ENCODE measurements at places on chromosomes 4 and X. TPM values are rescaled to one million over a fixed set of nuclear protein-coding genes. Genes with fewer than 3 reads are reported as not detected.

- no peak for DNase-seq
Measured at GRCh38 chr4:43146198-43146597, 253.7 kb downstream of the GRXCR1 start.

GRCh38 chr4:119675391-119675790 is 46.8 kb upstream of the PDE5A start:
- DNase-seq = no peak

DNA sequence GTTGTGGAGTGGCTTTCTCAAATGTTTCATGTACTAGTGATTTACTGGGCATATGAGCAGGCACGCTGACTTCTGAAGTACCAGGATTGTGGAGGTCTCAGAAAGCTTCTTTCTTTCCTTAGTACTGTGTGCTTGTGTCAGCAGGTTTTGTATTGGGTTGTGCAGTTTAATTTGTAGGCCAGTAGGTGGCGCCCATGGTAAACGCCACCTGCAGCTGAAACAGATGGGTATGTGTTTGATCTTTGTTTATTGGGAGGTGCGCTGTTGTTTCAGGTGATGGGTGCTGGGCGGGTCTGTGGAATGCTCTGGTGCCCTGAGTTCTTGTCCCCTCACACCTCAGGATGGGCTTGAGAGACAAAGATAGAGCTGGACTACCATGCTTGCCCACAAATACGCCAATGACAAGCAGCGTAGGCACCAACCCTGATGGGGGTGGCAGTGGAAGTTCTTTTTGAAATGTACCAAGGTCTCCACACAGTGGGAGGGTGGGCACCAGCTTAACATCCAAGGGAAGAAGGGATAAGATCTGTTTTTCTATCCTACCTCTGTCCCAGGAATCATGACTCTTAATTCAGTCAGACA is 141.5 kb downstream of the RPS6KA6 start:
- DNase-seq = peak; percentile 24

TRAM1L1 gene
- total RNA-seq = 6.8 TPM

- no peak for DNase-seq
Measured at GRCh38 chrX:133568109-133568508, 152.8 kb upstream of the GPC4 start.

ARHGAP6 gene
- 0.81 TPM for total RNA-seq

- DNase-seq = no peak
Measured at GRCh38 chr4:14646831-14647230, 355.4 kb upstream of the CPEB2 start.

RAB40A gene
- not detected for total RNA-seq

DNA sequence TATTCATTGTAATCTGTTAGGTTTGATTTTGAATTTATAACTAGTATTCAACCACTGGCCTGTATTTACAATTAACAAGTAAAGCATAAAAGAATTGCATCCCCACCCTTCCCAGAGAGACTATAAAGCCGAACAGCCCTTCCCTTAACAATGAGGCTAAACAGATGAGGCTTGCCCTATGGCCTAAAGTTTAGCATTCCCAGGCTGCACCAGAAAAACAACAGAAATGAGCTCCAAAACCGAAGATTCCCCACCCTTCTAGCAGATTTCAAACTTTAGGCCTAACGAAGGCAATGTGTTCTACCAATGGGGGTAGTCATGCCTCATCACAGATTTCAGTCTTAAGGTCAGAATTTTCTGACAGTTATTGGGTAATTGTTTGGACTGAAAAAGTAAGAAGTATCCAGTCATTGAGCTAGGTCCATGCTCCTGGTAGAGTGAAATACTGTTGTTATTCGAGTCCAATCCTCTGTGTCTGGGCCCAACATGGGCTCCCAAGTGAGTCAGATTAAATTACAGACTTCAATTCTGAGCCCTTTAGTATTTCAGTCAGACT is 197.6 kb downstream of the ANTXR2 start:
- DNase-seq = no peak

CWH43 gene
- not detected for total RNA-seq

GRCh38 chr4:177087499-177087898 is 222.2 kb upstream of the NEIL3 start:
- no peak for DNase-seq

CXCL10 gene
- not detected for total RNA-seq

CENPVL1 gene
- not detected for total RNA-seq

LNX1 gene
- total RNA-seq = 13.2 TPM

- no peak for DNase-seq
Measured at GRCh38 chr4:53713767-53714166, 122.5 kb upstream of the LNX1 start.

GRSF1 gene
- total RNA-seq = 97.6 TPM

SMARCAD1 gene
- 9.6 TPM for total RNA-seq

GAGE2A gene
- not detected for total RNA-seq

DNA sequence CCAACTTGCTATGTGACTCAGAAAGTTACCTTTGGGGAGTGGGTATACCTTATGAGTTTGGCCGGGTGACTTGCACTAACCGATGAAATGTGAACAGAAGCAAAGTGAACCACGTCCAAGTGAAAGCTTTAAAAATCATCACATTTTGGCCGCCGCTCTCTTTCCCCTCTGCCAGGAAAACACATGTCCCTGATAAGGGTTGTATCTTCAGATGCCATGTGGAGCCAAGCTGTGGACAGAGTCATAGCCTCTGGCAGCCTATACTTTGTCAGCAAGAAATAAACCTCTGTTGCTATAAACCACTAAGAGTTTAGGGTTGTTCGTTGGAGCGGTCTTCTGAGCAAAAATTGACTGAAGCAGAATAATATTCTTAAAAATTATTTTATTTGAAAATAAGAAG is 92.3 kb downstream of the PRDM5 start:
- DNase-seq = no peak

GRCh38 chr4:61180405-61180804 is 19.7 kb upstream of the ADGRL3 start:
- DNase-seq = no peak

- no peak for DNase-seq
Measured at GRCh38 chrX:112877771-112878173, 37.1 kb upstream of the AMOT start.

ZNF185 gene
- total RNA-seq = 6.0 TPM

DNA sequence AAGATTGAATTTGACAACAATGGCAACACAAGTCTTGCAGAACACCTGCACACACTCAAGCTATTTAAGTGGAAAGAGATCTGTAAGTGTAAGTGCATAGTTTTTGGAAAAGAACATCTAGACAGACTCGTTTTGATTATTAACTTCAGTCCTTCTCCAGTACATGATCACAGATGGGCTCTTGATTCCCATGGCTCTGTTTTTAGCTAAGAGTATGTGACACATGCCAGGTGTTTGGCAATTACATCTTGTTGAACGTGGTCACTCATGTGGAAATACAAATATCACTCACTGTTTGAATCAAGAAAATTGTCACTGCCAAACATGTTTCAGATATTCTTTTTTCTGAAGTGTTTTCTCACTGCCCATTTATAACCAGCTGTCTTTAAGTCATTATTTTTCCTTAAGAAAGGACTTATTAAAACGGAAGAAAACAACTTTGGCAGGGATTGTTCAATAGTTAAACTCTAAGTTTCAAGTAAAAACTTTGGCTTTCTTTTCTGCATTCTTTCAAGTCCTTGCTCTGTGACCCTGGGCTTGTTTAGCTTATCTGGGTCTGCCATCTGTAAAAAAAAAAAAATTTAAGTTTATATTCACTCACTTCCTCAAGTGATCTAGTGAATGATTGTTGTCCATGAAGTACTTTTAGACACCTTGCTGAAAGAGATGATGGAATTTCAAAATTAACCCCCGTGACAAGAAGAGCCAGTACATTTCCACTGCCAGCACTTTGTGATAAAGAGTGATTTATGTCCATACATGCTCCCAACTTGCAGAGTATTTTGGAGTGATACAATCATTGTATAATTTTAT is 125.4 kb downstream of the ATXN3L start:
- DNase-seq = peak; percentile 88

DNA sequence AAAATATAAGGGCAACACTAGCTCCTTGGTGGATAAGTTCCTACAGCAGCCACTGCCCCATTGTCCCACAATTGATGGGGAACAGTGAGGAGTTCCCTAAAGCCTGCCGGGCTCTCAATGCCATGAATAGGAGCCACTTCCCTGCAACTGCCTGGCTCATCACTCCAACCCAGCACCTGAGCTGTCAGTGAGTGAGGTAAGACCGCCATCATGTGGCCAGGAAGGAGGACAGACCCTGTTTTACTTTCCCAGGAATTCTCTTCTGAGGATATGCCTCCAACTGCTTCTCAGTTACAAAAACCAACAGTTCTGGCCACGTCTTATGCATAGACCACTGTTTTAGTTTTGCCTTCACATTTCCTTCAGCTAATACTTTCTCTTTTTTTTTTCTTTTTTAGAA is 45.5 kb downstream of the SRPX start:
- DNase-seq = peak; percentile 15

DNA sequence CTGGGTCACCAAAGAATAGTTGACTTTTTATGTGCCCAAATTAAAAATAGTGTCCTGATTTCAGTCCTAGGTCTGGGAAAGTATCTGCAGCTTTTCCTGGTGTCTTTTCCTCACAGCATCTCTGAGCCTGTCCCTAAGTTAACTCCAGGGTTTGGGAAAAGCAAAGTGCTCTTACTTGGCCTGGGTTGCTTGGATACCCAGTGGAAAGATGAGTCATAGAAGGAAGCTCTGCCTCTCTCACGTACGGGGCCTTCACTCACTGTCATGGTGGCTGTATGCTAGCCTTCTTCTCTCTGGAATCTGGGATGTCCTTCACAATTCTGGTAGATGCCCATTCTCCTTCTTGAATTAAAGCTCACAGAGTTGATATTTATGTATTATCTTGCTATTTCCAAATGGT is 607.3 kb downstream of the ANKRD50 start:
- DNase-seq = peak; percentile 19

GRCh38 chr4:186514271-186514950 is 41.0 kb downstream of the MTNR1A start:
- no peak for DNase-seq

MEPE gene
- not detected for total RNA-seq

GRCh38 chr4:2075987-2076907 is 17.1 kb downstream of the NAT8L start:
- no peak for DNase-seq

DNA sequence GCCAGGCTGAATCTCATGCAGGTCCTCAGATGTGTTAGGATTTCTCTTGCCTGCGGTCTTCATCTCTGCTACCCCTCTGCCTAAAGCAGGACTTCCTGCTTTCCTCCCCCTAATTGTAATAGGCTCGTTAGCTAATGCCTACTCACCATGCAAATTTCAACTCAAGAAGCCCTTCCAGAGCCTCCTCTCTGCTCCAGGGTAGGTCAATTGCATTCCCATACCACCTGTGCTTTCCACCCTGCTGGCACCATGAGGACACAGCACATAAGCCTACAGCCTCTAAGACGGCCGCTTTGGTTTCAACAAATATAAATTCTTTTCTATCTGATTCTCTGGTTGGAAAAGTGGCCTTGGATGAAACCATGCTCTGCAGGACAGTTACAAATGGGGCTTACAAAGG is 93.9 kb downstream of the QDPR start:
- DNase-seq = no peak

- no peak for DNase-seq
Measured at GRCh38 chrX:46811121-46811520, 25.7 kb upstream of the RP2 start.

- DNase-seq = no peak
Measured at GRCh38 chr4:113955411-113955810, 24.0 kb downstream of the ARSJ start.

GRCh38 chr4:55347610-55348228 is 1.7 kb downstream of the SRD5A3 start:
- DNase-seq = no peak

GRCh38 chr4:1693131-1693896 is 9.2 kb upstream of the FAM53A start:
- peak; percentile 60 for DNase-seq

ELF4 gene
- total RNA-seq = 16.0 TPM

DNA sequence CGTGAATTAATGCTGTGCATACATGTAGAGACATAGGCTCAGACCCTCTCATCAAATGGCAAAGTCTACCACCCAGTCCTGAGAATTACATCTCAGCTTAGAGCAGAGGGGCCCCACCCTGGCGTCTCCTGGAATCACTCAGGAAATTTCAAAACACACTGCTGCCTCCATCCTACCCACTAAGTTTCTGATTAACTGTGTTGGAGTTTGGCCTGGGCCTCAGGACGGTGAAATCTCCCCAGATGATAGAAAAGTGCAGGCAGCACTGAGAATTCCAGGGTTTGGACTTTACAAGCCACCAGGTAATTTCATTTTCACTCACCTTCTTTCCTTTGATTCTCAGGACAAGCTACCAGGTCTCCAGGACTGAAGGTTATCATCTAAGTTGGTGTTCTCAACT is 3.3 kb upstream of the FAM9C start:
- no peak for DNase-seq

DCLK2 gene
- 29.7 TPM for total RNA-seq

GRCh38 chr4:25117274-25117673 is 43.0 kb downstream of the SEPSECS start:
- DNase-seq = no peak

DNA sequence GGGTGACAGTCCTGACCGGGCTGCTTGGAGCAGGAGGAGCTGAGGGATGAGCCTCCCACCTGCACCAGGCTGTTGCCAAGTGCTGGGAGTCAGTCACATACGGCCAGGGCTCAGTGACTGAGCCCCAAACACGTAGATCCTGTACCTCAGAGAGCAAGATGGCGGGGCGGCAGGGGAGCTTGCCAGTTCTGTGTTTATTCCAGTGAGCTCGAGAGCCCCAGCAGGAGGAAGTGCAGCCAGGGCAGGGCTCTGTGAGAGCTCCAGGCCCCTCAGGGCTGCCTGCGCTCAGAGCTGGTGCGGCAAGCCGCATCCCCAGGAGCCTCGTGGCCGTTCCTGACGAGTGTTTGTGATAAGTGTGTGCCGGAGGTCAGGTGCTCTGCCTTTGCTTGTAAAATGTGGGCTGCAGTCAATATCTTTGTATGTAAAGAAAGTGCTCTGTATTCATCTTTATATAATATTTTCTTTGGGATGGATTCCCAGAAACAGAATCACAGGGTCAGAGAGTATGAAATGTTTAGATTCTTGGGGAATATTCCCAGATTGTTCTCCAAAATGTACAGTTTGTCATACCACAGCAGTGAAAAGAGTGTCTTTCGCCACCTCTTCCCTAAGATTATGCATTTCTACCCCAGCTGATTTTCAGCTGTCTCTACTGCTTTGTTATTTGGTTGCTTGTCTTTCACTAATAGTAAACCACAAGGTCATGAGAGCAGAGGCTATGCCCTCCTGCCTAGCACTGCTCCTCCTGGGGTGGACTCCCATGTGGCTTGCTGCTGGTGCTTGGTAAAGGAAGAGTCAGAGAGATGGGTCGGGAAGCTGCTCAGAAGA is 50.3 kb downstream of the NELFA start:
- no peak for DNase-seq

PRICKLE3 gene
- 6.1 TPM for total RNA-seq

HEPH gene
- not detected for total RNA-seq

ADH4 gene
- total RNA-seq = not detected

TRIM61 gene
- total RNA-seq = not detected

GRCh38 chr4:57320849-57321248 is 210.7 kb upstream of the IGFBP7 start:
- no peak for DNase-seq

- DNase-seq = no peak
Measured at GRCh38 chrX:96907516-96908272, 24.0 kb downstream of the RPA4 start.

ADH6 gene
- total RNA-seq = not detected

GRCh38 chr4:161936625-161937550 is 226.9 kb downstream of the FSTL5 start:
- DNase-seq = peak; percentile 66

GRCh38 chr4:8355864-8356565 is 84.5 kb downstream of the ACOX3 start:
- no peak for DNase-seq
